ENCODE measurements at places on chromosomes 5 and 9. TPM values are rescaled to one million over a fixed set of nuclear protein-coding genes. Genes with fewer than 3 reads are reported as not detected.

The LHX2 gene
- total RNA-seq, result 0.10 TPM

GRCh38 chr9:130893341-130894101 is 3.1 kb downstream of the QRFP start:
- DNase-seq, result no peak

The BTNL8 gene
- total RNA-seq, result 51.6 TPM

GRCh38 chr9:318646-319045 is 104.0 kb downstream of the DOCK8 start:
- DNase-seq, result no peak

The SLC6A7 gene
- 24.9 TPM for total RNA-seq

GRCh38 chr5:36593867-36594266 is 12.5 kb upstream of the SLC1A3 start:
- no peak for DNase-seq

DNA sequence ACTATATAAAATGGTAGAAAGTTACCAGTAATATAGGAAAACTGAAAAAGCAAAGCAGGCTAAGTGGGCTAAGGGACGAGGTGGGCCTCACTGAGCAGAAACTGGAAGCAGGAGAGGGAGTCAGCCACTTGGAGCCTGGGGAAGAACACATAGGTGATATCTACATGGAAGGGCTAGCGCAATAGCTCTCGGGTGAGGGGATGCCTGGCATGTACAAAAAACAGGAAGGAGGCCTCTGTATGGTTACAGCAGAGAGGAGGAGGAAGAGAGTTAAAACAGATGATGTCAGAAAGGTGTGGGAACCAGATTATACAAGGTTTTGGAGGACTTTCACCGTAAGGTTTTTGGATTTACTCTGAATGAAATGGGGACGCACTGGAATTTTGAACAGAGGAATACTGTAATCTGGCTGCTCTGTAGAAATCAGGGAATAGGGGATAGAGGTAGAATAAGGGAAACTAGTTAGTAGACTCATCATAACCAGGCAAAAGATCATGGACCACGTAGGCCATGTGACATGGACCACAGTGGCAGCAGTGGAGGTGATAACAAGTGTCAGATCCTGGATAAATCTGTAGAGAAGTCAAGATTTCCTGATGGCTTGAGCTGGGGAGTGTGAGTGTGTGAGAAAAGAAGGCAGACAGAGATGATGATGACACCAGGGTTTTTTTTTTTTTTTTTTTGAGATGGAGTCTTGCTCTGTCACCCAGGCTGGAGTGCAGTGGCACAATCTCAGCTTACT is 52.5 kb downstream of the FNBP1 start:
- DNase-seq, result no peak

- DNase-seq, result no peak
Observed at GRCh38 chr5:156922207-156922792, 40.7 kb downstream of the TIMD4 start.

The PPP3R2 gene
- total RNA-seq, result not detected

DNA sequence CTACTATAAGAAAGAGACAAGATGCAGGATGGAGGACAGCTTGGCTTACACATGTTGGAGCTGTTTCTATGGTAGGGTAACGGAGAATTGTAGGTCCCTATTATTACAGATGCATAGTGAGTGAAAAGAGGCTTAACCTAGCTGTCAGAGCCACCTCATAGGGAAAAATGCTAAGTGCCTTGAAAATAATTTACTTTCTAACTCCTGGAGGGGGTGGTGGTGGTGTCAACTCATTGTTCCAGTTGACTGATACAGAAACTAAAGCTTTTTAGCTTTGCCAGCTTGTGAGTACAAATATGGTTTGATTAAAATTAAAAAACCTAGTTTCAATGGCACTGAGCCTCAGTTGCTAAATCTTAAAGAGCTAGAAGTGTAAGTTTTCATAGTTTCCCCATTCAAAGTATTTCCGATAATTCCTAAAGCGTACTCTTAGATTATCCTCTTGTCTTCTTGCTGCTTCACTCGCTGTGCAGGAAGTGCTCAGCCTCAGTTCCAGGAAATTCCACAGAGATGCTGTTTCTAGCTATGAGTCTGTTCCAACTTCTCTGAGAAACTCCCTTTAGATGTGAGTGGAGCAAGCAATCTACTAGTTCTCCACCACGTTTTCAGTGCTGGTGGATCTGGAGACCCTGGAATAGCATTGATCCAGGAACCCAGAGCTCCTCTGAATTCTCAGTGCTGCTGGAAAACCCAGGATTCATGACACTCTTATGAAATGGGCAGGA is 265.2 kb downstream of the DMAC1 start:
- no peak for DNase-seq

- DNase-seq, result peak; percentile 61
Observed at GRCh38 chr5:154038261-154038706, 426 bp downstream of the FAM114A2 start.

The CATSPER3 gene
- 0.85 TPM for total RNA-seq

GRCh38 chr5:60514152-60514551 is 185.8 kb downstream of the DEPDC1B start:
- DNase-seq, result no peak

DNA sequence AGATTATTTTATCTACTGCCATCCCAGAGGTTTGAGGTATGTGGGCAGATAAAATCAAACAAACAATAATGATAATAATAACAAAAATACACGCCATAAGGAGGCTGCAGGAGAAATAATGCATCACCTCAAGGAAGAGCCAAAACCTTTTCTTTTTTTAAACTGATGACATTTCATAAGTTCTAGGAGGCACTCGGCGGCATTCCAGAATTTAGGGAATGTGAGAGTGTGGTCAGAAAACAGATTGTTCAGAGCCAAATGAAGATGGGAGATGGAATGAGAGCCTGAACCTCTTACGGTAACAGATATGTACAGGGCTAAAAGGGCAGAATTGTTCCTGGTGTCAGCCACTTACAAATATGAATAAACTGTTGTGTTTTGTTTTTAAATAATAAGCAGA is 615.0 kb upstream of the CHD1 start:
- no peak for DNase-seq

GRCh38 chr9:134185536-134186011 is 21.2 kb upstream of the RNU6ATAC start:
- DNase-seq, result no peak

DNA sequence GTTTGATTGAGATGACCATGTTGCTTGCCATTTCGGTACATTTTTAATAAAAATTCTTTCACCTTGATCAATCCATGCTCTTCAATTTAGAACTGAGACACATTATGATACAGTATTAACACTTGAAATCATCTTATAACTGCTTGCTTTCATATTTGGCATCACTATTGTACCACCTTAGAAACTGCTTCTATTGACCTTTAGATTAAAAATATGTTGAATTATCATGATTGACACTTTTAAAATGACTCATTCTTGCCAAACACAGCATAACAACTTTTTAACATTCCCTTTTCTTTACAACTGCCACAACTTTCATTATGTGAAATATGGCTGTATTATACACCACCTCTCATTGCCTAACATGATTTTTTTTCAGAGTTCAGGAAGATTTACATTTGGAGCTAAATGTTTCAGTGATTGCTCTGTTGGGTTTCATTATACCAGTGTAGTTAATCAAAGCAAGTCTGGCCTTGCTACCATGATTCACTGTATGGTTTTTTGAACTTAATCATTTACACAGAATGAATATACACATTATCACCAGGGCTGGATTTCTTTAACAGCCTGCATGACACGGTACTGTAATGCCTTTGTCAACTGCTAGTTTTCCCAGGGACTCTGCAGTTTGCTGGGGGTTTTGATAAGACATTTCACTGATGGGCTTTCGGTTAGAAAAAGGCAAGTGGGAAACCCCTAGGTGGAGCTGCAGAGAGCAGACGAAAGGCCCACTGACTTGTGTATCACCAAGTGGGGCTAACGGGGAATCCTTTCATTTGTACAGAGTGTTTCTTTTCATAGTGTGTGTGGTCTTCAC is 93.6 kb upstream of the TLE4 start:
- no peak for DNase-seq

DNA sequence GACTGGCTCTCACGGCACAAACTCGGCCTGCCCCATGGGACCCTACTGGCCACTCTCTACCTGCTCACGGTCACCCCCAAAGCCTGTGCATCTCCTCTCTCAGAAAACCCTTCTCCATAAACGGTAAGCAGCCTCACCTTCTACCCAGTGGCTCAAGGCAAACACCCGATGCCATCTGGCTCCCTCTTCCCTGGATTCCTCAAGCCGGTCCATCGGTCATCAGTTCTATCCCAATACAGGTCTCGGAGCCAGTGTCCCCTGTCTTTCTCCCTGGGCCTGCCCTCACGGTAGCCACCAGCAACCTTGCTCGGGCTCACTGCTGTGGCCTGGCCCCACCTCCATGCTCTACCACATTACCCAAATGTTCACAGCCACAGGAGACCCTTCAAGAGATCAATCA is 134.1 kb downstream of the ROR2 start:
- no peak for DNase-seq

DNA sequence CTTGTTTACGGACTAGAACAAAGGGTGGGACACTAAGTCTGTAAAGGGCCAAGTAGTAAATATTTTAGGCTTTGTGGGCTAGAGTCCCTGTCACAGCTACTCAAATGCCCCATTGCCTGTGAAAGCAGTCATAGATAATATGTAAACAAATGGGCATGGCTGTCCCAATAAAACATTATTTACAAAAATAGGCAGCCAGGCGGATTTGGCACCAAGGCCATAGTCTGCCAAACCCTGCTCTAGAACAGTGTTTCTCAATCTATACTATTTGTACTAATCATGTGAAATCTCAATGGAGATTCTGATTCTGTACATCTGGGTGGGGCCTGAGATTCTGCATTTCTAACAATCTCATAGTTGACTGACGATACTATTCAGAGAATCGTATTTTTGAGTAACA is 92.0 kb downstream of the RFX3 start:
- no peak for DNase-seq

- DNase-seq, result no peak
Observed at GRCh38 chr5:55572020-55572419, 37.3 kb upstream of the PLPP1 start.

DNA sequence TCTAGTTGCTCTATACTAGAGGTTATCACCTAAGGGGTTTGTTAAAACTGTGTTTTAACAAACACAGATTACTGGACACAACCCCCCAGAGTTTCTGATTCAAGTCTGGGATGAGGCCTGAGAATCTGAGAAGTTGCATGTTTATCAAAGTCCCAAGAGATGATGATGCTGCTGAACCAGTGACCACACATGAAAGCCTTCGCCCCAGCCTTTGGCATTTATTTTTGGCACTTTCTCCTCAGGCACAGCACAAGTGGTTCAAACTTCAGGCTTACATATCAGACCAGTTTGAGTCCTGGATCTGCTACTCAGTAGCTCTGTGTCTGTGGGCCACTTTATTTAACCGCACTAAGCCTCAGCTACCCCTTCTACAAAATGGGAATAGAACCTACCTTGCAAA is 407.2 kb upstream of the PIK3R1 start:
- no peak for DNase-seq

The PFN3 gene
- not detected for total RNA-seq

DNA sequence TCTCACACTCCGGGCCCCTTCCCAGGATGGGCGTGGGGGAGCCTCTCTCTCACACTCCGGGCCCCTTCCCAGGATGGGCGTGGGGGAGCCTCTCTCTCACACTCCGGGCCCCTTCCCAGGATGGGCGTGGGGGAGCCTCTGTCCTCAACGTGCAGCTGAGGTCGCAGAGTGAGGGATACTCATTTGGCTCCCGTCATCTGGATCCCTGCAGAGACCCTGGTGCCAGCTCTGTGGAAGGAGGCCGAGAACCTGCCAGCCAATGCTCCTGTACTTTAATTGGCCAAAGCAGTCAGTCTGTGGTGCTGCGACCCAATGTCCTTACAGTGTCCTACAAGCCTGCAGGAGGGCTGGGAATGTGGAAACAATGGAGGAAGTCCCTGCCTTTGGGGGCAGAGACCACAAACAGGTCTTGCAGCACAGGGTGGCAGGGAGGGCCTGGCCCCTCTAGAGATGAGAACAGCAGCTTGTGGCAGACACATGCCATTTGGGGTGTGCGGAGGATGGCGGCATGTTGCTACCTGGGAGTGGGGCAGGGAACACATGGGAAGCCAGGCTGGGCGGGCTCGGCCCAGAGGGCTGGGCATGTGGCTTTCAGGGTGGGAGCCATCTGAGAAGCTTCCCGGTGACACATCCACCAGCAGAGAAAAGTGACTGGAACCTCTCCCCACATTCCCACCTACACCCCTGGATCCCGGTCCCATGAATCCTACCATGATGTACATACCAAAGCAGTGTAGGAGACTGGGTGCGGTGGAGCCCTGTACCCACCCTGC is 13.6 kb upstream of the MRNIP start:
- no peak for DNase-seq

DNA sequence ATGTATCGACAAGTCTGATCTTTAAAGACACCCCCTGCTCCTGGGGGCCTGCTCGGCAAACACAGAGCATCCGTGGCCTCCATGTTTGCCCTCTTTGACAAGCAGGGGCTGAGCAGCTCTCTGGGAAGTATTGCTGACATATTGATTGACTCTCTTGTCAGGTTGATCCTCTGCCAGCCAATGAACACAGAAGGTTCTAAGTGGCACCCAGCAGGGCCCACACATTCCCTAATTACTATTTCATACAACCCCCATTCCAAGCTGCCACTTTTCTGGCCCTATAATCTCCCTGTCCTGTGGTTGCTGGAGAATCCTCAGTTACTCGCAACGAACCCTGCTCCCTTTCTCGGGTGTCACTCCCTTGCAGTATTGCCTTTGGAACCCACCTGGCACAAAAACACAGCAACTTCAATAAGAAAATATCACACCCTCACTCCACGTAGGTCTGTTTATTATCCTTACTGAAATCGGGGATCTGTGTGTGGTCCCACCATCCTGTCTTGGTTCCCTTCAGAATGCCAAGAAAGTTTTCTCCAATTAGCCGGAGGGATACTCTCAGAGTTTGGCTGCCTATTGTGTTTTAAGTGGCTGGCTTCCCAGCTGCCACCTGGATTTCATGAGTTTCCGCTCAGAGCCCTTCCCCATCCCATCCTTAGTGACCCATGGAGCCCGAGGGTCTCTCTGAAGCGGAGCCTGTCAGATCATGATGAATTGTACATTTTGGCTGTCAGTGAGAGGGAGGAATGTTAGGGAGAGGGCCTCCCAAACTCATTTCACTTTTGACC is 249.0 kb upstream of the WWC1 start:
- no peak for DNase-seq

GRCh38 chr5:11734369-11734768 is 169.9 kb downstream of the CTNND2 start:
- DNase-seq, result no peak

GRCh38 chr9:125276771-125277170 is 15.1 kb downstream of the GAPVD1 start:
- no peak for DNase-seq

DNA sequence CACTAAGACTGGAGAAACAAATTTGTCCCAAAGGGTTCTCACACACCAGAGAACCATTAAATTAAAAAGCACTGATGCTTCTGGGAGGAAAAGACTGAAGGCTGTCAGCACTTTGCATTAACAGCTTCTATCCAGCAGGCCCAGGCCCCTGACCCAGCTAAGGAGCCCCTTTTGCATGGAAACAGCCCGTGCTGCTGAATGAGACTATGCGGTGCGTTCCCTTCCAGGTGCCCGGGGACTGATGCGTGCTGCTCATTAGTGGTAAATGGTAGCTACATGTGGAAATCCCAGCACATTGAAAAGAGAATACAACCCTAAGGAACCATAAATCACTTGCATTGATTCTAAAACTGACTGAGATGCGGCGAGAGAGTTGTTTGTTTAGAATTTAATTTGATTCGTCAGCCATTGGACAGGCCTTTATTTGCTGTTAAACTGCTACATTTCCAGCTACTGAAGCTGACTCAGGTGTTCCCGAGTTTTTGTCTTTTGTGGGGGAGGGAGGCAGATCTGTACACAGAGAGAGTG is 351.0 kb upstream of the SLC24A2 start:
- DNase-seq, result no peak

The CDKN2B-AS1 gene
- 39.7 TPM for total RNA-seq

The PCDHGA4 gene
- total RNA-seq, result 0.20 TPM

GRCh38 chr9:3664044-3664443 is 138.2 kb upstream of the RFX3 start:
- DNase-seq, result no peak

Measured in colonic mucosa (tissue), 4 donors.